Activated CD4-positive, alpha-beta T cell treated with anti-CD3 and anti-CD28 coated beads, Interleukin-2, amount 10 ng/mL, durations not matched to agents 7 days and 5 days (primary cell): ENCODE measurements at places on chromosomes 1 and 21.
A peak's percentile ranks its signal among the peaks of the same experiment; 100 is the strongest.

- no peak for DNase-seq
Observed at GRCh38 chr1:175734642-175735041, 8.8 kb downstream of the TNR start.

DNA sequence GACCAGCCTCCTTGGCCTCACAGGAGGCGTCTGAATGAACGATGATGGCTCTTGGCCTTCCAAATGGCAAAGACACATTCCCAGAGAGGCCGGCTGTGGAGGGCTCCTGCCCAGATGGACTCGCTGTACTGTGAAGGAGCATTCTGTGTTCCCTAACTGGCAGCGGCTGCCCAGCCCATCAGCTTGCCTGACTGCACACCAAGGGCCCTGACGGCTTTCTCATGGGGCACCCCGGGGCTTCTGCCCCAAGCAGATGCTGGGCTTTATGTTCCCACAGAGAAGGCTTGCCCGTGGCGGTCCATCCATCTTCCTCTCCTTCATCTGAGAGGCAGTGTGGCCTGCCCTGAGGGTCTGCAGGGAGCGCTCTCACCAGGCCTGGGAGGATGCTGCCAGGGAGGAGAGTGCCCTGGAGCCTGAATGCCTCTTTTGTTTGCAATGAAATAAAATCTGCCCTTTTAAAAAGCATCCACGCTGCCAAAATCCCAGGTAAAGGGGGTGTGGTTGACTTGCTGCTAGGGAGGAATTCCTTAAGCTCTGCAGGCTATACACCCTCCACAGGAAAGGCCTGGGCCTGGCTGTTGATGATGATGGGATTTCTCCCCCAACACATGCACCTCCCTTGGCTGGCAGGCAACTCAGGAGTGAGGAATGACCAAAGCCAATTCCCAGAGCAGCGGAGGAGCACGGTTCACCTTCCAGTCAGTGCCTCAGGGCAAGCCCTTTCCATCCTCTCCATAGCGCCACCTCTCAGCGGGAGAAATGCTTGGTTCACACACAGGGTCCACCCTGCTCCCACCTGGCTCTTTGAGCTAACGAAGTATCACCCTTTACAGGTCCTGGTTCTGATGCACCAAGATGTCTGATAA is 84.6 kb upstream of the SSX2IP start:
- DNase-seq, result no peak

GRCh38 chr1:167949785-167950184 is 12.9 kb upstream of the MPC2 start:
- DNase-seq, result no peak

DNA sequence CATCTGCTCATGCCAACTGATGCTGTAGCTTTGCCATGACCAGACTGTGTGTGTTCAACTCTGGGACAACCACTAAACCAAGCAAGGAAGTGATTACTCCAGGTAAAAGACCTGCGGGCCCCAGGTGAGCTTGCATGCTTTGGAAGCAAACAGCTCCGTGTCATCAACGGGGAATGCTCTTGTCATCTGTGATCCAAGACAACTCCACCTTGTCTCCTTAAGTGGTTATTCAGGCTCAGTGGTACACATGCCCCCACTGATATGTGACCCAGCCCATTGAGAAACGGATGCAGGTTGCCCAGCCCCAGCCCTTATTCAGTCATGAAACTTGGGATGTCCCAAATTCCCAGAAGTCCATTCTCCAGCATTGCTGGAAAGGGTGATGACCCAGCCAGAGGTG is 89.0 kb downstream of the TIAM1 start:
- no peak for DNase-seq

DNA sequence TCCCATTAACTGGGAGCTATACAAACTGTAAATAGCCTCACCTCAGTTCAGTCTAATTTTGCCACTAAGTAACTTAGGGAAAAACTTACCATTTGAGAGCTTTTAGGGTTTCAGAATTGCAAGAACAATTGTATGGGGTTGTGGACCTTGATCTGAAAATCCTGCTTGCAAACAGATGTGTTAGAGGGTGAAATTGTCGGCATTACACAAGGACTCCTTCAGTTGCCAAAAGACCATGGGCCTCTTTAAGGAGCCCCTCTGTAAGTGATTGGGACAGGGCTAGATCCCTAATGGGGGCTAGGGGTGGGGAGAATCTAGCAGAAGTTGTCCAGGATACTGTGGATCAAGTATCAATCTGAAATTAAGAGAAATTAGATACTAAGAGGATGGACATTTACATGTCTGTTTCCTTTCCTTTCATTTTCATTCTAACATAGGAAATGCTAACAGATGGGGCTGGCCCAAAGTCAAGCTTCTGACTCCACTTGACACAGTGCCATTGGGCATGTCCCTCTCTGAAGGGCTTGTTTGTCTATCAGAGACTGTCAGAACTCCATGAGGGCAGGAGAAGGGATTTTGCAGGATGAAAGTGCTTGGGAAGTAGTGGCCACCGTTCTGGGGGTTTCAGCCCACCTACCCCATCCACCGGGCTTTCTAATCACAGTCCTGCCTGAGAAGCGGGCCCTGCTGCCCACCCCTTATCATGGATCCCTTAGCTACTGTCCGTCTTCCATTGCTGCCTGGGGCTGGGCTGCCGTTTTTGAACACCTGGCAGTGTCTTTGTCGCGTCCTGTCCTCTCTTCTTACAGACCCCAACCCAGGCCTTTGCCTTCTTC is 54.7 kb downstream of the STUM start:
- DNase-seq, result no peak

- no peak for DNase-seq
Observed at GRCh38 chr1:159084152-159084551, 7.6 kb upstream of the AIM2 start.

- DNase-seq, result no peak
Observed at GRCh38 chr1:234616644-234617043, 6.7 kb upstream of the IRF2BP2 start.

GRCh38 chr1:220077887-220078286 is 11.7 kb downstream of the BPNT1 start:
- DNase-seq, result no peak

DNA sequence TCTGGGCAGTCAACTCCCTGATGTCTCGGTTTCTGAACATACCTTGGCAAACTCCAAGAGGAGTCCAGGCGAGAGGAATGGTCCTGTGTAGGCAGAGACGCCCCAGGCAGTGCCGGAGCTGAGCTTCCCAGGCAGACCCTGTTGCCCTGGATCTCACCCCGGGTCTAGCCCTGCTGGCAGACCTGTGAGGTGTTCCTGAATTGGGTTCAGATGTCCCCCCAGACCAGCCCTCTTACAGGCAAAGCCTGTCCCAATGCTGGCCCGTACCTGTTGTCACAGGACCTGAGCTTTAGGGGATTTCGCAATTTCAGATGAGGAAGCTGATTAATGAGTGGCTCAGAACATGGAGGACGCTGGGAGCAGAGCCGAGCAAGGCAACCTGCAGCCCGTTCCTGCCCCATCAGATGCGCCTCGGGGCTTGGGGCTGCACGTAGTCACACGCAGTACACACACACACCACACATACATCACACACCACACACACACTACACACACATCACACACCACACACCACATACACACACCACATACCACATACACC is 38.5 kb upstream of the PDE9A start:
- peak; percentile 67 for DNase-seq

DNA sequence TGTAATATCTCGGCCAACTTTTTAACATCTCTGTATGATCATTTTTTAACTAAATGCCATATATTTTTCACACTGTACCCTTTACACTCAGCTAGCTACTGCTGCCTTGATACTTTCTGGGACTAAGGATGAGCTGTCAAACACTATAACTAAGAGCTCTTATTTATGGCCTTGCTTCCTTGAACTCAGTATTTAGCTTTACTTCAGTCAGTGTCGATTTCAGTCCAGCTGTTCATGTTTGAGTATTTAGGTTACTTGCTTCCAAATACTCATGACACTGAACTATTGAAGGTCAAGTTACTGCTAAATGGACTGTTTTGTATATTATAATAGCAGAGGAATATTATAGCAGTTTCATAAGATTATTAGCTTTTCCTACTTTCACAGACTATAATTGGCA is 25.9 kb upstream of the USP25 start:
- DNase-seq, result no peak

DNA sequence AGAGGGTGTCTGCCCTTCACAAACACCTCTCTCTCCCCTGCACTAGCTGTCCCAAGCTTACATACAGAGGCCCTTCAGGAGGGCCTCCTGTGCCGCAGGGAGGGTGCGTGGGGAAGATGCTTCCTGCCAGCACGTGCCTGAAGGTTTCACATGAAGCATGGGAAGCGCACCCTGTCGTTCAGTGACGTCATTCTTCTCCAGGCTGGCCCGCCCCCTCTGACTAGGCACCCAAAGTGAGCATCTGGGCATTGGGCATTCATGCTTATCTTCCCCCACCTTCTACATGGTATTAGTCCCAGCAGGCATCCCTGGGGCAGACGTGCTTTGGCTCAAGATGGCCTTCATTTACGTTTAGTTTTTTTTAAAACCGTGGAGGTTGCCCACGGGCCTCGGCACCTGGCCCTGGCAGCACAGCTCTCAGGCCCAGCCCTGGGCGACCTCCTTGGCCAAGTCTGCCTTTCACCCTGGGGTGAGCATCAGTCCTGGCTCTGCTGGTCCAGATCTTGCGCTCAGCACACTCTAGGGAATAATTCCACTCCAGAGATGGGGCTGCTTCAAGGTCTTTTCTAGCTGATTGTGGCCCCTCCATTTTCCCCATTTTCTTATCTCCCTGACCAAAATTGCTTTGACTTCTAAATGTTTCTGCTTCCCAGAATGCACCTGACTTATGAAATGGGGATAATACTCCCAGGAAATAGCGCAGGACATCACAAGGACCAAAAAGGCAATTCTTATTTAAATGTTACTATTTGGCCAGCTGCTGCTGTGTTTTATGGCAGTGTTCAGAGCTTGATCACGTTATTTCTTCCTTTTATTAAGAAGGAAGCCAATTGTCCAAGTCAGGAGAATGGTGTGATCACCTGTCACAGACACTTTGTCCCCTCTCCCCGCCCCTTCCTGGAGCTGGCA is 6.1 kb downstream of the NPPA start:
- DNase-seq, result no peak

GRCh38 chr1:18482721-18483425 is 2.1 kb downstream of the KLHDC7A start:
- DNase-seq, result no peak

DNA sequence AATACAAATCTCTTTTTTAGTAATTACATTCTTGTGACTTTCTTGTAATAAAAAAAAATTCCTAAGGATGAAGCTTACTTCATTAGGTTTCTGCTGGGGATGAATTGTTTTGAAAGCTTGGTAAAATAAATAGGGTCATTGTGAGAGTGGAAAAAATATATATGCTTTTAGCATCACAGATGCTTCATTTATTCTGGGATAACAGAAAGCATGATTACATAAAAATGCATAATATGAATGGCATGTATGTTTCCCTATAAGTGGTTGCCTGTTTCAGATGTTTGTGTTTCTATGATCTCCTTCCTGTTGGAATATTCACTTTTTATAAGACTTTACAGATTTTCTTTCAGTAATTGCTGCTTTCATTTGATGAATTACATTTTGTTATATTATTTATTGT is 42.3 kb downstream of the HMCN1 start:
- DNase-seq, result no peak

GRCh38 chr1:38891753-38892152 is 10.4 kb upstream of the GJA9 start:
- DNase-seq, result peak; percentile 25

DNA sequence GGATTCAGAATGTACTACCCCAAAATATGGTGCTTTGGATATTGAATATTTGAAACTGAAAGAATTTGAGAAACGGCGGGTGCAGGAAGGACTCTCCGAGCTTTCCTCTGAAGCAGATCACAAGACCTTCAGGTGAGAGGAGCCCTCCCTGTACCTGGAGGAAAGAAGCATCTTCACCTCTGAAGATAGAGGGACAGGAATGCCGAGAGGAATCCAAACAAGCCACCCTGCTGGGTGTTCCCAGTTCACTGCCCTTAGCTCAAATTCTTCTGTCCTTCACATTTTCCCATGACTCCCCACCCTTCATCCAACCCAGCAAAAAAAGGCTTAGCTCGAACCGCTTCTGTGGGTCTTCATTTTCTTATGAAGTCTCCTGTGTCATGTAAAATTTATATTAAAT is 18.2 kb upstream of the PADI2 start:
- no peak for DNase-seq

- DNase-seq, result peak; percentile 34
Observed at GRCh38 chr1:204507317-204508105, 8.7 kb upstream of the MDM4 start.

DNA sequence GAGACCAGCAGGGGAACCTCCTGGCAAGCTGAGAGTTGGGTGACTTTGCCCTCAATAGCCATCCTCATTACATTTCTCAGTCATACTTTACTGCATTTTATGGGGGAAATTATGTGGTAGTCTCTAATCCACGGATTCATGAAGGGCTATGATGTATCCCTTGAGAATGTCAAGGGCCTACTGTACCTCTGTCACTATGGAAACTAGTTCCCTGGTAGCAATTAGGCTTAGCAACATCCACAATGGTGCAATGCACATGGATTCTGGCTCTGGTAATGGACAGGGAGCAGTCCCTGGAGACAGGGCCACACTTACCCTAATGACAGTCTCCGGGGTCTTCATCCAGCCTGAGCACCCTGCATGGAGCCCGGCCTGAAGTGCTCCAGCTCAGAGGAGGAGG is 26.5 kb downstream of the LRRN2 start:
- DNase-seq, result no peak

DNA sequence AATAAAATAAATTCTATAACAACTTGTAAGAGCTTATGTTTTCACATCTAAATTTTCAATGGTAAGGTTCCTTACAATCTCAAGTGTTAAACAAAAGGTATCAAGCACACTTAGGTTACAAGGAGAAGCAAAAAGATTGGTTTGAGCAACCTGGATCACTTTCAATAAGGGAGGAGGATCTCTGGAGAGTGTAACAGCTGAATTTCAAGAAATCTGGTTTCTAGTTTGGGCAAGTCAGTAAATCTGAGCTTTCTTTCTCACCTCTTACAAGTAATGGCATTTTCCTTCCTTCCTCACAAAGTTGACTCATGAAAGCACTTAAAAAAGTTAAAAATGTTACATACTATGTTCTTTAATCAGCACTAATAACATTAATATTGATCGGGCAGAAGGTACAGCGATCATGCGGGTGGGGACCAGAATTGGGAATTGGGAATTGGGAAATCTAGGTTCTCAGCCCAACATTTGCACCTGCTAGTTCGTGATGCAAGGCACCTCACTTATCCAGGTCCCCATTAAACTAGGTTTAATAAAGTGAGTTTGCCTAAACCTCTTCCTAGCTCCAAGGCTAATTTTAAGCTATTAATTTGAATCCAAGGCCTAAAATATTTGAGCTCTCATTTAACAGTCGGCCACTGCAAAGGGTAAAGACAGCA is 3.1 kb downstream of the NUCKS1 start:
- no peak for DNase-seq

GRCh38 chr1:36154765-36155407 is 1.1 kb upstream of the MAP7D1 start:
- DNase-seq, result no peak

- DNase-seq, result peak; percentile 87
Observed at GRCh38 chr1:11650331-11650991, 3.8 kb downstream of the FBXO2 start.

GRCh38 chr1:28392027-28392652 is 22.6 kb downstream of the PHACTR4 start:
- no peak for DNase-seq
